CD4-positive, CD25-positive, alpha-beta regulatory T cell (primary cell): ENCODE measurements at places on chromosomes 7 and 10.

- H3K36me3 ChIP-seq, result no peaks in the 10 kb centered on the region
- no peak overlapping the region for H3K4me3 ChIP-seq
- no peaks in the 10 kb centered on the region for H3K4me1 ChIP-seq
- no peaks in the 10 kb centered on the region for H3K27me3 ChIP-seq
- DNase-seq, result no peak
- H3K27ac ChIP-seq, result no peak overlapping the region
Measured at GRCh38 chr7:132402751-132403245, 173.5 kb downstream of the PLXNA4 start.

- no peaks in the 10 kb centered on the region for H3K27me3 ChIP-seq
- H3K36me3 ChIP-seq, result peaks cover 14% of the 10 kb centered on the region
- no peak for DNase-seq
- H3K4me3 ChIP-seq, result no peak overlapping the region
- no peak overlapping the region for H3K27ac ChIP-seq
Measured at GRCh38 chr7:157152391-157152937, 13.7 kb downstream of the UBE3C start.

DNA sequence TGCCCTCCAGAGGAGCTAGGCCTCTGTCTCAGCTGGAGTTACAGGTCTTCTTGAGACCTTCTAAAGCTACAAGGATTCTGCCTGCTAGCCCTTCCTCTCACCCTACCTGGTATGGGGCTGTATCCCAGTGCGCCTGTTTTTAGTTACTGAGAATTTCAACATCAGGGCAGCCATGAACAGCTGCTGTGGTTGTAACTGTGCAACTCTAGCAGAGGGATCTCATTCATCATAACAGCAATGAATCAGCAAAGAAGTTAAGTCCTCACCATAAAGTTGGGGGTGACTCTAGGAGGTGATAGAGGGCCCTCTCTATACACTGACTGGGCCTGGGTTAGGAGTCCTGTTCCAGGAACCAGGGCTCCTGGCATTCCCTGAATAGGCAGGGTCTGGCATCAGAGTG lies 14.0 kb upstream of the CDH23 start:
- H3K4me3 ChIP-seq, result no peak overlapping the region
- no peak overlapping the region for H3K27ac ChIP-seq
- peaks cover 5% of the 10 kb centered on the region for H3K27me3 ChIP-seq
- DNase-seq, result no peak

- no peak overlapping the region for H3K4me3 ChIP-seq
- H3K27me3 ChIP-seq, result no peaks in the 10 kb centered on the region
- no peak overlapping the region for H3K27ac ChIP-seq
- H3K36me3 ChIP-seq, result no peaks in the 10 kb centered on the region
Measured at GRCh38 chr7:90611115-90611514, 15.0 kb downstream of the CDK14 start.

GRCh38 chr10:110446954-110447608 lies 50.6 kb upstream of the DUSP5 start:
- H3K27me3 ChIP-seq, result no peaks in the 10 kb centered on the region
- DNase-seq, result no peak
- H3K27ac ChIP-seq, result no peak overlapping the region

DNA sequence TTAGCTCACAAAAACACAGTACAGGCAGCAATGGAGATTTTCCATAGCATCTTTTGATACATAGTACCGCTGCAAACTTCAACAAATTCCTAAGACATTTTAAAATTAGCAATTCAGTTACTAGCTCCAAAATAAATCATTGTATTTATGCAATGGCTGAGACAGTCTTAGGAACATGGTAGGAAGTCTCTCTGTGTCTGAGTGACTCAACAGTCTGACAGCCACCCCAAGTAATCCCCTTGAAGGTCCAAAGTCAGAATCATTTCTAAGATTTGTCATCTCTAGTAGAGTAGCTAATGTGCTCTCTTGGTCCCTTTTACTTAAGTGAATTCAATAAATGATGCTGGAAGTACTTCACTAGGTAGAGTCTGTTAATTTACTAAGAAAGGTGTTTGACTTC lies 93.8 kb upstream of the NOBOX start:
- H3K4me1 ChIP-seq, result no peaks in the 10 kb centered on the region
- no peak overlapping the region for H3K4me3 ChIP-seq
- H3K27me3 ChIP-seq, result no peaks in the 10 kb centered on the region
- DNase-seq, result no peak

DNA sequence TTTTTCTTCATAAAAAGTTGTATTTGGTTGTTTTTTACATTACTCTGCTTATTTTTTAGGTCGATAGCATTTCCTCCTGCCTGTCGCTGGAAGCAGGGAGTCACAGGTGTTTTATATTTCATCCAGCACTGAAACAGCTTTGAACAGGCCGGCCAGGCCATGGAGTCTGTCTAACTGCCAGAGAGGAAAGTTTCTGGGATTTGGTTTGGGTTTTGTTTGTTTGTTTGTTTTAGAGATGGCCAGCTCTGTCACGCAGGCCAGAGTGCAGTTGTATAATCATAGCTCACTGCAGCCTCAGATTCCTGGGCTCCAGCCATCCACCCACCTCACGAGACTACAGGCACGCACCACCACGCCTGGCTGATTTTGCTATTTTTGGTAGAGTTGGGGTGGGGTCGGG lies 23.4 kb downstream of the PROSER2 start:
- H3K27ac ChIP-seq, result no peak overlapping the region
- H3K36me3 ChIP-seq, result no peaks in the 10 kb centered on the region
- DNase-seq, result no peak
- no peak overlapping the region for H3K4me3 ChIP-seq

- no peak for DNase-seq
- no peak overlapping the region for H3K27ac ChIP-seq
- no peaks in the 10 kb centered on the region for H3K36me3 ChIP-seq
- H3K4me1 ChIP-seq, result no peaks in the 10 kb centered on the region
- H3K27me3 ChIP-seq, result no peaks in the 10 kb centered on the region
Measured at GRCh38 chr7:22400936-22401553, 44.1 kb upstream of the RAPGEF5 start.

GRCh38 chr10:99389729-99390480 lies 40.5 kb downstream of the GOT1 start:
- H3K4me3 ChIP-seq, result no peak overlapping the region
- no peaks in the 10 kb centered on the region for H3K36me3 ChIP-seq
- H3K4me1 ChIP-seq, result no peaks in the 10 kb centered on the region
- DNase-seq, result no peak

- no peak for DNase-seq
- H3K4me1 ChIP-seq, result no peaks in the 10 kb centered on the region
Measured at GRCh38 chr7:5217851-5218331, 27.9 kb downstream of the WIPI2 start.

DNA sequence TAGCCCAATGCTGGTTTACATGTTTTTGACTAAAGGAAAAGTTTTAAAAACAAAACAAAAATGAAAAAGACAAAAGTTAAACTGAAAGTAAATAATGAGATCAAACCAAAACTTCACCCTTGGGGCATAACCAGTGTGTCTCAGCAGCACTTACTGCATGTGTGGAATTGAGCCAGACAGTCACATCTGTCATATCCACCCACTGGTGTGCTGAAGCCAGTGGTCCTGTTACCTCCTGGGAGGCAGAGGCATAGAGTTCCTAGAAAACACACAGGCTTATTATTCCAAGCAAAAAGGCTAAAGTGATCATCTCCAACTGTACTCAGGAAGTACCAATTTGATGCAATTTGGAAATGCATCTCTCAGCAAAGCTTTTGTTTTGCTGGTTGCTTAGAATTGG lies 40.4 kb downstream of the ASAH2 start:
- H3K27me3 ChIP-seq, result peaks cover 9% of the 10 kb centered on the region
- no peaks in the 10 kb centered on the region for H3K4me1 ChIP-seq
- H3K36me3 ChIP-seq, result no peaks in the 10 kb centered on the region
- no peak overlapping the region for H3K27ac ChIP-seq

- no peak overlapping the region for H3K27ac ChIP-seq
- no peak overlapping the region for H3K4me3 ChIP-seq
- H3K27me3 ChIP-seq, result no peaks in the 10 kb centered on the region
- H3K36me3 ChIP-seq, result no peaks in the 10 kb centered on the region
Measured at GRCh38 chr10:69428165-69428564, 11.4 kb upstream of the TACR2 start.

DNA sequence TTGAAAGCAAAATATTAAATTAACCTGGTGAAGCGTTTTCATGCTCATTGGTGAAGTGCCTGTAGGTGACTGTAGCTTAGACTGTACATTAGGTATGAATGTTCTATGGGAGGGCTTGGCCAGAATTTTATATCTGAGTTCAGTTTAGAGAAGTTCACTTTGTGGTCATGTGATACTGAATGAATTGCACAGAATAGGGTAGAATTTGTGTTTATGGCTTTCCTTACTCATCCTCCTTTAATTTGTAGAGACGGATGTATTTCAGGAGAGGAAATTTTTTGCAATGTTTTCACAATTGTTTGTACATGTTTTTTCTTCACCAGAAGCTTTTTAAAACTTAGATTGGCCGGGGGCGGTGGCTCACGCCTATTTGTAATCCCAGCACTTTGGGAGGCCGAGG lies 32.3 kb downstream of the REEP3 start:
- H3K4me1 ChIP-seq, result no peaks in the 10 kb centered on the region
- no peaks in the 10 kb centered on the region for H3K27me3 ChIP-seq
- H3K36me3 ChIP-seq, result no peaks in the 10 kb centered on the region
- no peak overlapping the region for H3K27ac ChIP-seq
- no peak for DNase-seq
- H3K4me3 ChIP-seq, result no peak overlapping the region

GRCh38 chr10:104650635-104651331 lies 9.7 kb downstream of the SORCS3 start:
- no peaks in the 10 kb centered on the region for H3K36me3 ChIP-seq
- H3K4me3 ChIP-seq, result no peak overlapping the region
- H3K27ac ChIP-seq, result no peak overlapping the region
- H3K27me3 ChIP-seq, result peaks cover 6% of the 10 kb centered on the region
- H3K4me1 ChIP-seq, result no peaks in the 10 kb centered on the region

DNA sequence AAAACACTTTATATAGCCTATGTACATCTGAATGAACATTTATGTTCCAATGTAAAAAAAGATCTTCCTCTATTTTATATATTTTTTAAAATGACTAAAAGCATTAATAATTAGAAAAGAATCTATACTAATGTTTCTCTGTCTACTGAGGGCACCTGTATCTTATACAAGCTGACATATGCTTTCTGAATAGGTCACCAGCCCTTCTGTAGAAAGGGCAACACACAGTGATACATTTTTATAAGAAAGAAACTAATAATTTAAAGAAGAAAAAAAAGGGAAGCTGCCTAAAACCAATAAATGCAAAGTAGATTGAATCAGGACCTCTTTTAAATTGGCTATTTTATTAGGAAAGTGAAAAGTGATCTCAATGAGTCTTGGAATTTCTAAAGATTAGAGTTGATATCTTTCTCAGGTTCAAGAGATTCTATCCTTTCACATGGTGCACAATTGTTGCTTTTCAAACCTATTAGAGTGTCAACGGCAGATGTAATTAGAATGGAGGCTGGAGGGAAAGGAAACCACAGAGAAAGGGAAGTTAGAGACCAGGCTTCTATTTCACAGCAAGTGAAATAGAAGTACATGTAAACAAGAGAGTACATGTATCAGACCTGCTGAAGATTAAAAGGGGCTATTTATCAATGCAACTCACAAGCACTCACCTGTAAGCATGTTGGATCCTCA lies 6.3 kb downstream of the MTPN start:
- peaks cover 57% of the 10 kb centered on the region for H3K4me1 ChIP-seq
- peak overlapping the region; percentile 50 for H3K4me3 ChIP-seq
- no peak overlapping the region for H3K27ac ChIP-seq
- H3K27me3 ChIP-seq, result no peaks in the 10 kb centered on the region
- no peak for DNase-seq

DNA sequence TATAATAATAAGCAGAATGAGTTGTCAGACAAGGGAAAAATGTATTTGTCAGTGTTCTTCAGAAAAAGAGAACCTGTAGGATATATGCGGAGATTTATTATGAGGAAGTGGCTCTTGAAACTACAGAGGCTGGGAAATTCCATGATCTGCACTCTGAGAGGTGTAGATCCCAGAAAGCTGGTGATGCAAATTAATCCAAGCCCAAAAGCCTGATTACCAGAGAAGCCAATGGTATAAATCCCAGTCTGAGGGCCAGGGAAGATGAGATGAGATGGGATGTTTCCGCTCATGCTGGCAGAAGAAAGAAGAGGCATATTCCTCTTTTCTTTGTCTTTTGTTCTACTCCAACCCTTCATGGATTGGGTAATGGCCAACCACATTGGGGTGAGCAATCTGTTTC lies 732.8 kb upstream of the IGFBP3 start:
- no peak overlapping the region for H3K4me3 ChIP-seq
- DNase-seq, result no peak
- no peaks in the 10 kb centered on the region for H3K36me3 ChIP-seq
- H3K27me3 ChIP-seq, result no peaks in the 10 kb centered on the region
- H3K4me1 ChIP-seq, result no peaks in the 10 kb centered on the region

- H3K4me3 ChIP-seq, result no peak overlapping the region
- no peaks in the 10 kb centered on the region for H3K4me1 ChIP-seq
- H3K27ac ChIP-seq, result no peak overlapping the region
- no peaks in the 10 kb centered on the region for H3K27me3 ChIP-seq
- H3K36me3 ChIP-seq, result no peaks in the 10 kb centered on the region
Measured at GRCh38 chr10:29961351-29961750, 98.0 kb downstream of the JCAD start.

- H3K36me3 ChIP-seq, result no peaks in the 10 kb centered on the region
- peak; percentile 66 for DNase-seq
- H3K27me3 ChIP-seq, result peaks cover 7% of the 10 kb centered on the region
- H3K4me1 ChIP-seq, result peaks cover 73% of the 10 kb centered on the region
- peak overlapping the region; percentile 95 for H3K4me3 ChIP-seq
Measured at GRCh38 chr7:43586251-43586900, 3.5 kb downstream of the STK17A start.

DNA sequence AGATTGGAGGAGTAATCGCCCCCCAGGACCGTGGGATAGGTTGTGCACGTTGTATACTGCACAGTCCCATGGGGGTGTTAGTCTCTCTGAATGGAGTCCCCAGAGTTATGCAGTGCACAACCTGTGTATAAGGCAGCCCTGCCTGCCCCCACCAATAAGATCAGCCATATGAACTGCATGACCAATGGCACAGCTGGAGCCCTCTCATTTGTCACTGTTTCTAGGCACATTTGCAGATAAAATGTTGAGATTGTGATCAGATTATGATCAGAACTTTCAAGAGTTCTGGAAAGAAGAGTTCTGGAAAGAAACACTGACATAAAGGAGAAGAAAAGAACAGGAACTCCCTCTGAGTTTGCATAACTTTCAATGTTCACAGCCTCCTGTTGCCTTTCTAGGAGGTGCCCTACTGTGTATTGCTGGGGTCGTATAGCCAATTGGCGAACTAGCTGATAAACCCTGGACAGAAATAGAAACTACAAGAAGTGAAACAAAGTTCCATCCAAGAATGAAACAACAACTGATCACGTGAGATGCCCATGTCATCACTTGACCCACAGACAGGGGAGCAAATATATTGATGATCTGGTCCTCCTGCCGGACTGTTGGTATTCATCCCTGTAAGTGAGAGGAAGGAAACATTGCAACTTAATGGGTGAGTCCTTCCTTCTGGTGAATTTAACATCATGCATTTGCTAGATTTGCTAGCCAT lies 49.6 kb upstream of the TOMM7 start:
- no peak overlapping the region for H3K4me3 ChIP-seq
- H3K4me1 ChIP-seq, result no peaks in the 10 kb centered on the region
- no peaks in the 10 kb centered on the region for H3K36me3 ChIP-seq
- no peak for DNase-seq

- peaks cover 81% of the 10 kb centered on the region for H3K27me3 ChIP-seq
- no peak overlapping the region for H3K27ac ChIP-seq
- H3K36me3 ChIP-seq, result no peaks in the 10 kb centered on the region
- DNase-seq, result no peak
- peak overlapping the region; percentile 32 for H3K4me3 ChIP-seq
Measured at GRCh38 chr7:25855854-25856782, 295.9 kb upstream of the NFE2L3 start.
